ENCODE measurements at places on chromosomes 4 and X.

DNA sequence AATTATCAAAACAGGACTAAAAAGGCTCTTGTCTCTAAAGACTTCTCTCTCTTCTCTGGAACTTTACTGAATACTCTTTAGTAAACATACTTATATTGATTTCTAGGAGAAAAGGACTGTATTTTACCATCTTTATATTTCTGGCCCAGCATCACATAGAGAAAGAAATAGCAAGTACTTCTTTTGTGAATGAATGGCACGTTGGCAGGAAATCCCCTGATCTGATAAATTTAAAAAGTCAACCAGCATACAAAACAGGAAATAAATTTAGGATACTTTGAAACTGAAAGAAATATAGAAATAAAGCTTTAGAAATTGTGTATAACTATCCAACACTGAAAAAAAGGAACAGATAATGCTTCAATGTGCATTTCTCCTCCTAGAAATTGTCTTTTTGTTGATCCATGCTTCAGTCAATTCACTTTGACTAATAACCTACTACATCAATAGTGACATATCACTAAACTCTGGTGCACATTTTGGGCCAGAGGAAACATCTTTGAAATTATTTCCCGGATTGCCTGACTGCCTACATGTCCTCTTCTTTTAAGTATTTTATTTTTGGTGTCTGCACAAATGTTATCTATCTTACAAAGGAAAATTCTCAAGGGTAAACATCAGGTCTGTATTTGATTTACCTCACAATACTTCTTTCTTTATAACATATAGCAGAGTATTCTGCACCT lies 183.5 kb upstream of the FSTL5 start:
- no peak for DNase-seq

DNA sequence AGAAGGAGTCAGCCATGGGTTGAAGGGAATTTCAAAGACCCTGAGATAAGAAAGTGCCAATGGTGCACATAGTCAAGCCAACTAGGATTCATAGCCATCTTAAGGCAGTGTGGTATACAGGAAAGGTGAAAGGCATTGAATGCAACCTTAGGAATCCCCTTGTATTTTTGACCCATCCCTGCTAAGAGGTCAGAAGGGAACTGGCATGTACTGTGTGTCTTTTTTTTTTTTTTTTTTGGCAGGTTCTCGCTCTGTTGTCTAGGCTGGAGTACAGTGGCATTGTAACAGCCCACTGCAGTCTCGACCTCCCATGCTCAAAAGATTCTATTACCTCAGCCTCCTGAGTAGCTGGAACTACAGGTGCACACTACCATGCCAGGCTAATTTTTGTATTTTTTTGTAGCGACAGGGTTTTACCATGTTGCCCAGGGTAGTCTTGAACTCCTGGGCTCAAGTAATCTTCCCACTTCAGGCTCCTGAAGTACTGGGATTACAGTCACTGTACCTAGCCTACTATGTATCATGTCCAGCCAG lies 40.8 kb downstream of the VSIG4 start:
- no peak for DNase-seq

DNA sequence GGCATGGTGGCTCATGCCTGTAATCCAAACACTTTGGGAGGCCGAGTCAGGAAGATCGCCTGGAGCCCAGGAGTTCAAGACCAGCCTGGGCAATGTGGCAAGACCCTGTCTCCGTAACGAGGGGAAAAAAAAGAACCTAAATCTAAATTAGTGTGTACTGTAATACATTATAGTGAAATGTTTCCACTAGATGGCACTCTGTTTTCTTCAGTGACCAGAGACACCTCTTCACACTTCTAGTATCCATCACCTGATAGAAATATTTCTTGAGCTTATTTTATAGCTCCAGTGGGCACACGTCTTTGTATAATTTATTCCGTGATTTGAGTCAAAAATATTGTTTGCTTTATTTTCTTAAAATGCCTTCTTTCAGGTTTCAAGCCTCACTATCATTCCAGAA lies 600.9 kb upstream of the DIPK2B start:
- DNase-seq = peak; percentile 52

DNA sequence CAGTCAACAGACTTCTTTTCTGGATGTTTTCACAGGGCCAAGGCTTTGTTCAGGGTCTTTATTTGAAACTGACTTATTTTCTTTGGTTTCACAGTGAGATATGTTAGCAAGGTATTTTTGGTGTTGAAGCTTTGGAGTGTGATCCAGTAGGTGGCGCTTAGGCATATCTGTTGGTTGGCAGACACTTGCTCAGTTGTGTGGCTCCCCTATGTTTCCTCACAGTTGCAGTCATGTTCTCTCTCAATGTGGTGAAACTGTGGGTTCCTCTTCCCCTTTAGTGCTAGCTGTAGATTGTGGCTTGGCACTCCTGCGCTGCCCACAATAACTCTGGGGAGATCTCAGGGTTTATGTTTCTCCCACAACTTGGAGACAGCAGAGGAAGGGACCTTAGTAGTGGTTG lies 460.8 kb downstream of the SLITRK2 start:
- DNase-seq = peak; percentile 1

DNA sequence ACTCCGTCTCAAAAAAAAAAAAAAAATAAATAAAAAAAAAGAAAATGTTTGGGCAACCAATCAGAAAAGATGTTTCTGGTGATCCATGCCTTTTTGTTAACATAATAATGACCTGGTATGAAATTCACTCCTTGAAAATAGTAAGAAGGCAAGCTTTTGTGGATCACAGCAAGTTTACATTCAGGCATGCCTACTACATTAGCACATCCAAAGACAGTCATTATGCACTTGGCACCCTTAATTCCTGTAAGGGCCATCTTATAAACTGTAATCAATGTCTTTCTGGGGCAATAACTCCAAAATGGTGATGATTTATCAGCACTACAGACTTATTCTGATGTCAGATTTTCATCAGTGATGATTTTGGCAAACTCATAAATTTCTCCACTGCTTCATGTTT lies 1871.6 kb upstream of the AGA start:
- DNase-seq = no peak

DNA sequence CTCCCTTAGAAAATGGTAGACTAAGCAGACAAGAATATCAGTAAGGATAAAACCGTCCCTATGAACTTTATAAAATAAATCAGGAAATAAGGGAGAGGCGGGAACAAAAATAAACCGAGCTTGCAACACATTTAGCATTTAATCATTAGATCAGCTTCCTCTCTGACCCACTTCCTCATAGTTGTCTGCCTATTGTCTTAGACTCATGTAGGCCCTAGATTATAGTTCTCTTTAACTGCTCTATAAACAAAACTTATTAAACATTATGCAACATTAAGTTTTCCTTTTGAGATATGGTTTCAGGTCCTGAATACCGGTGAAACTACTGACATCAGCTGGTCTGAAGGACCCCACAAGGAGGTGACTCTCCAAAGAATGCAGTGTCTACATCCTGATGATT lies 15.8 kb upstream of the SRD5A3 start:
- DNase-seq = no peak

- DNase-seq = no peak
Measured at GRCh38 chrX:153984351-153985178, 12.0 kb downstream of the TMEM187 start.

- DNase-seq = peak; percentile 40
Measured at GRCh38 chrX:16882169-16882568, 12.0 kb upstream of the RBBP7 start.

DNA sequence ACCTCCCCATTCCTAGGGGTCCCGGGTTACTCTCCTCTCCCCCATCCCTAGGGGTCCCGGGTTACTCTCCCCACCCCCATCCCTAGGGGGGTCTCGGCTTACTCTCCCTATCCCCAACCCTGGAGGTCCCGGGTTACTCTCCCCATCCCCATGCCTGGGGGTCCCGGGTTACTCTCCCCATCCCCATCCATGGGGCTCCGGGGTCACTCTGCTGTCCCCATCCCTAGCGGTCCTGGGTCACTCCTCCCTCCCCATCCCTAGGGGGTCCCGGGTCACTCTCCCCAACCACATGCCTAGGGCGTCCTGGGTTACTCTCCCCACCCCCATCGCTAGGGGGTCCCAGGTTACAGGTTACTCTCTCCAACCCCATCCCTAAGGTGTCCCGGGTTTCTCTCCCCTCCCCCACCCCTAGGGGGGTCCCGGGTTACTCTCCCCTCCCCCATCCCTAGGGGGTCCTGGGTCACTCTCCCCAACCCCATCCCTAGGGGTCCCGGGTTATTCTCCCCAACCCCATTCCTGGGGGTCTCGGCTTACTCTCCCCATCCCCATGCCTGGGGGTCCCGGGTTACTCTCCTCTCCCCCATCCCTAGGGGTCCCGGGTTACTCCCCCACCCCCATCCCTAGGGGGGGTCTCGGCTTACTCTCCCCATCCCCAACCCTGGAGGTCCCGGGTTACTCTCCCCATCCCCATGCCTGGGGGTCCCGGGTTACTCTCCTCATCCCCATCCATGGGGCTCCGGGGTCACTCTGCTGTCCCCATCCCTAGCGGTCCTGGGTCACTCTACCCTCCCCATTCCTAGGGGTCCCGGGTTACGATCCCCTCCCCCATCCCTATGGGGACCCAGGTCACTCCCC lies 821 bp downstream of the ASMTL start:
- DNase-seq = no peak

- DNase-seq = peak; percentile 84
Measured at GRCh38 chr4:92305148-92305877, 1.5 kb downstream of the GRID2 start.

GRCh38 chr4:142683997-142684396 lies 162.1 kb downstream of the INPP4B start:
- DNase-seq = no peak

GRCh38 chrX:19615361-19615910 lies 100.1 kb upstream of the MAP3K15 start:
- no peak for DNase-seq

- DNase-seq = no peak
Measured at GRCh38 chr4:184757810-184758209, 23.9 kb upstream of the CENPU start.

DNA sequence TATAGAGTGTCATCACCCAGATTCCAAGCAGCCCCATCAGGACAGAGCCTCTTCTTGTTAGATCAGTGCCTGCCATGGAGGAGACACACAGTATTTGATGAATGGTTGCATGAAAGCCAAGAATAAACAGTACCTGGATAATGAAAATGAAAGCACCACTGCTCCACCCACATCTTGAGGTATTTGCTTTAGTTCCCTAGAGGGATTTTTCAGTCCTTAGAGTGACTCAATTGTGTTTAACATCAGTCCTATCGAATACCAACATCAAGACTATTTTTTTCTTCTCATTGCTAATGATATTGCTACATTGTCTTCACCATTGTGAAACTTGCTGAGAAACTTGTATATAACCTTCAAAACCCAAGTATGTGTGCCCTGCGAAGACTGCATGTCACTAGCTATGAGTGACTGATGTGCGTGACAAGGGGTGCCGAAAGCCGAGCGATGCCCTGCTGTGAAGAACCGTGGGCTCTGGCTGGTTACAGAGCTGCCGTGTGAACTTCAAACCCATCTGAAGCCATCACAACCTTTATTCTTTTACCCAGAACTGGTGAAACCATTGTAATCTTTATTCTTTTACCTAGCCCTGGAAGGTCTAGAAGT lies 211.3 kb upstream of the FAT1 start:
- DNase-seq = no peak

DNA sequence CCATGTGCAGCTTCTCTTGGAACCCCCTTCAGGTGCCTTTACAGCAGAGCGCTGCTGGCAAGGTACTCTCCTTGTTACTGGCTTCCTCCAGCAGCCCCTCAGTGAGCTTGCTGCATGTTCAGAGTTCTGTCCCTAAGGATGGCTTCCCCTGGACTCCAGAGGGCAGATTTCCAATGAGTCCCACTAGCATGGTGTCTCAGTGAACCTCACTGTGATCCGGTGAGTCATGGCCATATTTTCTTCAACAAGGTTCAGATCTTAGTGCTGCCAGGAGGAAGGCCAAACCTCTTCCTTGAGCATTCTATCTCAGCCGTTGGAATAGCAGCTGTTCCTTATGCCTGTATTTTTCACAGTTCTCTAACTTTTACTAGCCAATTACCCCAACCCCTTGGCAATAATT lies 98.8 kb downstream of the CASK start:
- no peak for DNase-seq

GRCh38 chr4:55125087-55125721 lies at the start of gene KDR:
KDR (minus strand) TSS chr4:55125595; CDS start chr4:55125293, 302 bp downstream.
- no peak for DNase-seq

DNA sequence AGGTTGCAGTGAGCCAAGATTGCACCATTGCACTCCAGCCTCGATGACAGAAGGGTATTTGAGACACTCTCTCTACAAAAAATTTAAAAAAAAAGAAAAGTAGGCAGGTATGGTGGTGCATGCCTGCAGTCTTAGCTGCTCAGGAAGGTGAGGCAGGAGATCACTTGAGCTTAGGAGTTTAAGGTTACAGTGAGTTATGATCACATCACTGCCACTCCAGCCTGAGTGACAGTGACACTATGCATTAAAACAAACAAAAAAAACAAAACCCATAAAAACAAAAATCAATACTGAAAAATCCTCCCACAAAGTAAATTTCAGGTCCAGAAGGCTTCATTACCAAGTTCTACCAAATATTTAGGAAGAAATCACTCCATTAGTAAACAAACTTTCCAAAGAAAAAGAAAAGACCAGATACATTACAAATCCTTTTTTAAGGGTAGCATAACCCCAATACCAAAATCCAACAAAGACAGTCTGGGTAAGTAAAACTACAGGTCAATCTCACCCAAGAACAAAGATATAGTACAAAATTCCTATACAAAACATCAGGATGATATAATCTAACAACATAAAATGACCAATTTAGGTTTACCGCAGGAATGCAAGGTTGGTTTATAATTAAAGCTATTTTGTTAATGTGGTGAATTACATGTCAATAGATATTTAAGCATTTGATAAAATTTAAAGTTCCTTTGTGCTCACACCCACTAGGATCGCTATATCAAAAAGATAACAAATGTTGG lies 11.7 kb downstream of the NELFA start:
- no peak for DNase-seq

DNA sequence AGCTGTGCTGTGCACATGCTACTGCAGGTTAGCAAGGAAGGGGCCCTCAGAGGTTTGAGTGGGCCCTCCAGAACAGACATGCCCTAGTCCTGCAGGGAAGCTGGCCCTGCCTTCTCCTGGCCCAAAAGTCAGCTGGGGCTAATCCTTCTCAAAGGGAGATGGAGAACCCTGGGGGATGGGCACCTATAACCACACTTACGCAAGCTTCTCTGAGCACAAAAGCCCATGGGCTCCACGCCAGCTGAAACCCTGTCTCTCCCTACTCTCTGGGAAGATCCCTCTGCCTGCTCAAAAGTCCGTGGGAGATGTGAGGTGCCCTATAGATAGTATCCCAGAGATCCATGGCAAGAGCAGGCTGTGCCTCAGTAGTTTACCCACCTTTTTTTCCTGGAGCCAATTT lies 58.9 kb upstream of the DKK2 start:
- DNase-seq = no peak
